ENCODE measurements at places on chromosomes 7 and 10.

- no peak for DNase-seq
These were observed 170.8 kb upstream of the HABP2 start for GRCh38 chr10:113381981-113382509.

- no peak for DNase-seq
These were observed 25.1 kb upstream of the GHITM start for GRCh38 chr10:84114088-84114667.

GRCh38 chr7:88480896-88481295, 174.2 kb upstream of the STEAP4 start:
- DNase-seq, result no peak

DNA sequence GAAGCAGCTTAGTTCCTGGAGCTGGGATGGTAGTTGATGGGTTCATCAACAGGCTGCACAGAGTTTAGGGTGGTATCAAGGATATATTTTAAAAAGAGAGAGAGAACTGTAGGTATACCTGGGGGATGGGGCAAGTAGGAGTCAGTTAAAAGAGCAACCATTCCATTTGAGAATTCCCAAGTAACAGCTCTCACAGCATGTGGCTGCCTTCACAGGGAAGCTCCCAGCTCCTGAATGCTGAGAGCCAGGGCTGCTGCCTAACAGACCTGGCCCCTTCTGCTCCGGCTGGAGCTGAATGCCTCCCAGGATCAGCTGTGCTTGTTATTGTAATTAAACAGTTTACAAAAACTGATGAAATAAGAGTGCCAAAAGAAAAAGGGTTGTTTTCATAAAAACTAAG, 58.8 kb upstream of the GPR26 start:
- DNase-seq, result no peak

- DNase-seq, result no peak
These were observed 16.3 kb upstream of the CYREN start for GRCh38 chr7:135186841-135187253.

DNA sequence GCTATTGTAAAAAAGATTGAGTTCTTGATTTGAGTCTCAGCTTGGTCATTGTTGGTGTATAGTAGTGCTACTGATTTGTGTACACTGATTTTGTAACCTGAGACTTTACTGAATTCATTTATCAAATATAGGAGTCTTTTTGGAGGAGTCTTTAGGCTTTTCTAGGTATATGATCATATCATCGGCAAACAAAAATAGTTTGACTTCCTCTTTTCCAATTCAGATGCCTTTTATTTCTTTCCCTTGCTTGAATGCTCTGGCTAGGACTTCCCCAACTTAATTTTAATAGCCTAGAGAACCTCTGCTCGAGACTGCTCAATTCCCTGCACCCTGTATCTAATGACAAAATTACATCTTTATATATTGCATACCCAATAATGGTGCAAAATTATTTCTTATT, 154.4 kb downstream of the CCDC7 start:
- DNase-seq, result no peak

DNA sequence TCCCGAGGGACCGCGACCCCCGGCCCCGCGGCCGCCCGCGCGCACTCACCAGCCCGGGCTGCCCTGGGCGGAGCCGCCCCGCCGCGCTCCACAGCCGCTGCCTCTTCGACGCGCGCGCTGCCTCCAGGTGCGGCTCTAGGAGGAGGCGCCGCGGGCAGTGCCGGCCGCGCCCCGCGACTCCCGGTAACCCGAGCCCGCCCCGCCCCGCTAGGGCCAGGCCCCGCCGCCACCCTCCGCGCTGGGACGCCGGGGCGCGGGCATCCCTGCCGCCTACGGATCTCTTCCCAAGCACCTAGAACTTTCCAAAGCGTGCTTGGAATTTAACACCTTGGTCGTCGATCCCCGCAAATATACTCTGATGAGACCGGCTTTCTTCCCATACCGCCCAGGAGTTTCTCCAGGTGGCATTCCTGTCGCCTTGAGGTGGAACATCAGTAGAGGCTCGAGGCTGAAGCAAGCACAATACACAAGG, at the start of gene SLC26A5:
Gene SLC26A5, minus strand, starts transcription at position 159 of the 472 bp plus-strand sequence. CDS start 24,693 bp downstream, outside the sequence.
- DNase-seq, result no peak

GRCh38 chr7:6579446-6579845, 2.2 kb downstream of the ZDHHC4 start:
- DNase-seq, result no peak

DNA sequence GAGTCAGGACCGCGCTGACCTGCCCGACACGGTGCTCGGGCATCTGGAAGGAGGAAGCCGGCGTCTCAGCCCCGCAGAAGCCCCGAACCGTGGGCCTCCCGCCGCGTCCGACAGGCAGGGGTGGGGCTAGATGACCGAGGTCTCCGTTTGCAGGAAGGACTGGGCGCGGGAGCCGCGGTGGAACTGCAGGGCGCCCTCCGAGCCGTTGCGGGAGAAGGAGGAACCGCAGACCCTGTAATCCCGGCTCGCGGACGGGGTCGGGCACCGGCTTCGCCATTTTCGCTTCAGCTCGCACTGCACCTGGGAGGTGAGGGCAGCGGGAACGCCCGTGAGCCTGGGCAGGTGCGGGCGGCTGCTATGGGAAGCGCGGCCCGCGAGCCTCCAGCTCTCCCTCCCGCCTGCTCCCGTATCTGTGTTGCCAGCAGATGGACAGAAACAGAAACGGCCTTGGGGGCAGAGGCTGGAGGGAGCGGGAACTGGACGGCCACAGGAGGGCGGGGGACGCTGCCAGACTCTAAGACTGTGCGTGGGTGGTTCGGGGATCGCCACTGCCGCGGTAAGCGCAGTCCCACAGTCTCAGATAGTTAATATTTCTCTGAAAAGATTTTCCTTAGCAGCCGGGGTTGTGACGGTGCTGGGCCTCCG, 114.1 kb downstream of the VIPR2 start:
- DNase-seq, result no peak

- DNase-seq, result no peak
These were observed 367.8 kb upstream of the C7orf33 start for GRCh38 chr7:148222721-148223120.

- no peak for DNase-seq
These were observed 1.8 kb upstream of the CLCN1 start for GRCh38 chr7:143314127-143314526.

DNA sequence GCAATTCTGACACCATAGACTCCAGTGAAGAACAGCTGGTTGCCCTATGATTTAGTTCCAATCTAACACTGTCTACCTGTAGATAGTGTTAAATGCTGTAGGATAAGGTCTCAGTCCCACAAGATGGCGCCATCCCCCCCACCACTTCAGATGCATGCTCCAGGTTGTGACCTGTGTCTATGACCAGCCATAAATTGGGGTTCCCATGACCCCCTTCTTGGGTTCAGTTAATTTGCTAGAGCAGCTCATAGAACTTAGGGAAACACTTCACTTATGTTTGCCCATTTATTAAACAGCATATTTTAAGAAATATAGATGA, 13.1 kb downstream of the CCSER2 start:
- no peak for DNase-seq

DNA sequence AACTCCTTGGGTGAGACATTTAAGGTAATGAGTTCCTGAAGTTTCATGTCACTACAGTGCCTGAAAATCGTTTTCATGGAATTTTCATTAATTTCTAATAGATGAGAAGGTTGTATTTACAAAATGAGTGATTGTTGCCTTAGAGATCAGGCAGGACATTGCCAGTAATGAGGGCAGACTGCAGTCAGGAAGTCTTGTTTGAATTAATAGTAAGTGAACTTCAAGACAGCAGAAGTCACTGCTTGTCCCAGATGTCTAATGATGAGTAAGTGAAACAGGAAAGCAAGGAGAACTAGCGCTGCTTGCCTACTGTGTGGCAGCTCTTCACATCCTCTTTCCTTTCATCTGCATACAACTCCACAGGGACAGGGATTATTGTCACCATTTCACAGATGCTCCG, 237.4 kb downstream of the BAMBI start:
- no peak for DNase-seq

DNA sequence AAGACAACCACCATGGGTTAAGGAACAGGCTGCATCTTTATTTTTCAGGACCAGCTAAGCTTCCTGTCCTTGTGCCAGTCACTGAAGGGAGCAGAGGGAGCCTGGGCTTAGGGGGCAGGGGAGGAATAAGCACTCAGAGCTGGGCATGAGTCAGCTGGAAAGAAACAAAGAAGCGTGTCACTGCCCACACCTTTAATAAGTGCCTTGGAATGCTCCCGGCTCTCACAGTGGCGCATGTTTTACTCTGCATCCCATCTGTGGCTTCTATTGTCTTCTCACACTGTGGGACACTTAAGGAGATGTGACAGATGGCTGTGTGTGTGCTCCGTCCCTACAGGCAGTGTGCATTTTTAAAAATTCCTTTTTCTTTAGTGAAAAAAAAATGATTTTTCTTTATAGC, 71.7 kb downstream of the MTURN start:
- DNase-seq, result no peak

- DNase-seq, result peak; percentile 37
These were observed 38.5 kb downstream of the CDK1 start for GRCh38 chr10:60816628-60817397.

- no peak for DNase-seq
These were observed 5.4 kb downstream of the VWC2 start for GRCh38 chr7:49778731-49779270.

DNA sequence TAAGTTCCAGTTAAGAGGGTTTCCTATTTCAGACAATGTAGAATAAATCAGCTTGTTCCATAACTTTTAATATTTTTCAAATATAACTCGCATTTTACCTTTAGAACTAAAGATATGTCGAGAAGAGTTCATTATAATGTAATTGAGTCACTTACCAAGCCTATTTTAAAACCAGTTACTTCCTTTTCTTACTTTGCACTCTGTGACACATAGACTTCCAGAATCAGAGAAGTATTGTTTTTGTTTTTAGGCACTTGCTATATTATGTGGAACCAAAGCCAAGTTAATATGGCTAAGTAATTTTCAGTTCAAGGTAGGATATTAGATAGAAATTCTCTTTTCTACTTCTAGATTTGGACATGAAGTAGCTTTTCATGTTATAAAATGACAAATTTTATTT, 182.7 kb upstream of the PRPS1L1 start:
- no peak for DNase-seq

GRCh38 chr10:13100349-13101294, 659 bp downstream of the OPTN start:
- peak; percentile 24 for DNase-seq

- DNase-seq, result peak; percentile 59
These were observed 85.4 kb downstream of the ICA1 start for GRCh38 chr7:8176370-8177081.

- DNase-seq, result no peak
These were observed 169.7 kb downstream of the ITGB1 start for GRCh38 chr10:32788359-32788758.

Data from stimulated activated CD4-positive, alpha-beta T cell treated with anti-CD3 and anti-CD28 coated beads, Interleukin-4, amount 100 ng/mL, for 24 hours (primary cell).